ENCODE measurements at places on chromosomes 5 and 9. TPM values are rescaled to one million over a fixed set of nuclear protein-coding genes. Genes with fewer than 3 reads are reported as not detected.

The TRIP13 gene
- 16.5 TPM for total RNA-seq

DNA sequence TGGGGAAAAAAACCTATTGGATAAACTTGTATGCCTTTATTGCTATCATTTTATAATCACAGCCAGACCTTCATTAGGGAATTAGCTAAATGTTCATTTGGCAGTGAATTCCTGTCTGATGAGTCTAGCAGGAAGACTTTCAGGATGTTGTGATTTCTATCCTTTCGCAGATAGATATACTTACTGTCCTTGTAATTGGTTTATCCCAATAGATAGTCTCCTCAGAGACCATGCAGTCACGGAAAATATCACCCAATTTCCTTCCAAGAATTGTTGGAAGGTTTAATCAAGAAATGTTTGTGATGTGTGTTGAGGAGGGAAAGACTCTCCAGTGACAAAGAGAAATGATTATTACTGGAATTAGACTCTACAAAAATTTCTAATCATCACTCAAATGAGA is 1937.9 kb upstream of the WWC1 start:
- no peak for DNase-seq

DNA sequence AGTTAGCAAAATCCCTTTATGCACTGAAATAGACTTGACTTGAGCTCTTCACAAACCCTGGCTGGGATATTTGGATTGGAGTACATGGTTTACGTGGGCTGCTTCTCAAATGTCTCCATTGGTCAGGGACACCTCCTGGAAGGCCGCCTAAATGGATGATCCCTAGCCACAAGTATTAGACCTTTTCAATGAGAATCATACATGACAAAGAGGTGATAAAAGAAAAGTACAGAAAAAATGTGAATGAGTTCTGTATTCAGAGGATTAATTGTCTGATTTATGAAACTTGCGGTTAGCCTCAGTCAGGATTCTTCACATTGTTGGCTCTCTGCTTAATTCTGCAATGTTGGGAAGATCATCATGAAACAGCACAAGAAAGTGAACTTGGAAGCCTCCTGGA is 752.8 kb upstream of the ADAMTS16 start:
- DNase-seq: no peak

- DNase-seq: peak; percentile 13
Measured at GRCh38 chr5:99104538-99105132, 175.8 kb upstream of the CHD1 start.

Measured in HFFc6 (cell line).